ENCODE measurements at places on chromosomes 4 and X.
A peak's percentile ranks its signal among the peaks of the same experiment; 100 is the strongest.

DNA sequence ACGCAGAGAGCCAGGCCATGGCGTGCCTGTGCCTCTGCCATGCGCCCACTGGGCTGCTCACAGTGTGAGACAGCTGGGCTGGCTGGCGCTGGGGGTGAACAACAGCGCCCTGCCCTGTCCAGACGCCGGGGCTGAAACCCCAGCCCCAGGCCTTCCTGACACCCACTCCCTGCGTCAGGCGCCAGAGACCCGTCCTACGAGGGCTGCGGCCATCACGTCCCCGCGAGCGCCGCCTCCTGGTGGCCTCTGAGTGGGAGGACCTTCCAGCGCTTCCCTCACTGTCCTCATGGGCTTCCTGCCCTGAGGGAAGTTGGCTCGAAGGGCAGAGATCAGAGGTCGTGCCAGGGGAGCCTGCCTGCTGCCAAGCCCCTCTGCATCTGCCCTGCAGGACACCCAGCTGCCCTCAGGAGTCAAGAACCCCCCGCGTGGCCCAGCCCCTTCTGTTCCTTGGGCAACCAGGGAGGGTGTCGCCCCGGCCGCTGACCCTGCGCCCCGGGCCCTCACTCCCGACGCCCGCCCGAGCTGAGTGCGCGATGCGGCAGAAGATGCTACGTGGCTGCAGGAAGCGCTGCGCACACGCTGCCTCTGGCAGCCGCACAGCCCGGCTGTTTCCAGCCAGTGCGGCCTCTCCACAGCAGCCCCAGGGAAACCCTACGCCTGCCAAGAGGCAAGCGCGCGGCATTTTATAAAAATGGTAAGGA lies 16.2 kb downstream of the NELFA start:
- peak; percentile 43 for DNase-seq

DNA sequence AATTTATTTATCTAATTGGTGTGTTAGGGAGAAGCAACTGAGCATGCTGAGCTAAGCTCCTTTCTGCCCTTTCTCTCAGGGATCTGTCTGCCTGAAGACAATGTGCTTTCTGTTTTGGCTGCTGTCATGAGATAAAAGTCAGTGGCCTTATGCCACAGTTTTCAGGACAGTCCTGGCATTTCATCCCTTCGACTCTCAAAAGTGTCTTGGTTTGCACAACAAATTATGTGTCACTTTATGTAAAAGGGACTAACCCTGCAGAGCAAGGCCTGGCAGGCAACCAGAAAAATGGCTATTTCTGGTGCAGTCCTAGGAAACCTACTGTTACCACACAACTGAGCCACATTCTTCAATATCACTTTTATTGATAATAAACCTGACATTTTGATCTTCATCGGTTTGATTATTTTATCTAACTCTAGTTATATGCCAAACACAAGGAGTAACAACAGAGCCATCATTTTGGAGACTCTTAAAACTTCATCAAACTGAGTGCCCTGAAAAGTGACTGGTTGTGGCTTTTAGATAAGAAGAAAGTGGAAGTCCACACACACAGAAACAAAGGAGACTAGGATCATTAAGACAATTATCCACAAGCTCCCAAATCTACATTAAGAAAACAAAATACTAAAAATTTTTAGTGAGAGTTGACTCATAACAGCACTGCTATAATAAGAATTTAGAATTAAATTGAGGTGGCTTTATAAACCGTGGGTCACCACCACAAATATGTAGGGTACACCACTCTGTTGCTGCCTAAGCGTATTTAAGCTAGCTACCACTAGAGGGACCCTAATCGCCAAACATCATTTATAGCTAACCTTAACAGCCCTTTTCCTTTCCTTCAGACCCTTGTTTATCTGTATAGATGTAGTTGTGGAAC lies 95.9 kb upstream of the PTPN13 start:
- peak; percentile 63 for DNase-seq

GRCh38 chr4:69617083-69617694 lies 22.3 kb downstream of the UGT2A2 start:
- DNase-seq = peak; percentile 7

GRCh38 chr4:80619070-80619674 lies 283.6 kb downstream of the CFAP299 start:
- no peak for DNase-seq

DNA sequence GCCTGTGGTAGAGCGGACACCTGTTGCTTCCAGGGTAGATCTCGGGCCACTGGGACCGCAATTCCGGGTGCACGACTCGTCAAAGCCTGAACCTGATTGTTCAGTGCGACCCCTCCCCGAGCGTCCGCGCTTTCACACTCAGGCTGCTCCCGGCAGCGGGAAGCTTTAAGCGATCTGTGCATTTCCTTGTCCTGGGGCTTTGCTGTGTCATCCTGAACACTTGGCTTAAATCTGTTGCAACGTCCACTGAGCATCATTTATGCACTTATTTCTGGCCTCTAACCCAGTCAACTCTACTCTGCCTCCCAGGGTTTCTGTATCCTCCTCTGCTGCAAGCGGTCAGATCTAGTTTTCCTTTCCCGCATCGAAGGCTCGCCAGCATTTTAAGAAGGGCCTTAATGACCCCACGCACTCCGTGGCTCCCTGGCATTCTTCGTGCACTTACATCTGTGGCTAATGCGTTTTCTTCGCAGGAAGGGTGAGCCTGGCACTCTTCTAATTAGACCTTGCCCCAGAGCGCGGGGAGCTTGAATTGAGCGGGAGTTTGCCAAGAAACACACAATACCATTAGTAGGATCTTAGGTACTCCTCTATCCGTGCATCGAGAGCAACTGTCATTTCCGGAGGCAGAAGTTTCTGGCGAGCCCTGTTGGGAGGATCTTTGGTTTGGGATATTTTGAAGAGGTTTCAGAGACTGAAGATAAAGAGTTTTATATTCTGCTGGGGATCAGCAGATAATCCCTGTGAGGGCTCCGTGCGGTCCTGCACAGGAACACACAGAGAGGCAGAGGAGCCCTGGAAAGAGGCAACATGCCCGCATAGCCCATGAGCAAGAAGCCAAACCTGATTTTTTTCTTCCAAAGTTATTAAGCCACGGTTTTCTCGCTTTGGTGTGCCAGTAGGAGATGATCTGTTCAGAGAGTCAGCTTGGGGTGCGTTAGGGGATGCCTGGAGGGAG lies 654 bp upstream of the DDIT4L start:
- DNase-seq = no peak

- no peak for DNase-seq
These were observed 49.1 kb downstream of the PDGFRA start for GRCh38 chr4:54278216-54278615.
